Activated CD4-positive, alpha-beta T cell treated with anti-CD3 and anti-CD28 coated beads, Interleukin-2, amount 50 U/mL, for 24 hours (primary cell): ENCODE measurements at places on chromosomes 1 and 21.

- DNase-seq, result no peak
These were observed 5.5 kb downstream of the C2CD2 start for GRCh38 chr21:41948078-41948895.

DNA sequence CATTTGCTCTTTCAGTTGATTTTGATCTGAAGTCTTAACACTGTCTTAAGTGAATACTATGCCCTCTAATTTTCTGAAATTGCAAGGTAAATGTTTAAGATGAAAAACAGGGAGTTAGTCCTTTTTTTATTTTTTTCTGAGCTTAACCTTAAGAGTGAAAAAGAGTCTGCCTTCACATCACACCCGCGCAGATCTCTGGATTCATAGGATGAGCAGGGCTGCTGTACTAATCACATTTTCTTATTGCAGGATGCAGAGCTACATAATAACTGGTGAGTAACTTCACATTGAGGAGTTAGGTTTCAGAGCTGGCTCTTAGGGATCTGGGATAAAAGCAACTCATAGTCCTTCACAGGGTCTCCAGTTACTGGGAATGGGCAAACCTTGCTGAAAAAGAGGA lies 188.7 kb upstream of the ATP1B1 start:
- DNase-seq, result no peak

GRCh38 chr1:51070640-51071039 lies 31.4 kb upstream of the C1orf185 start:
- no peak for DNase-seq

DNA sequence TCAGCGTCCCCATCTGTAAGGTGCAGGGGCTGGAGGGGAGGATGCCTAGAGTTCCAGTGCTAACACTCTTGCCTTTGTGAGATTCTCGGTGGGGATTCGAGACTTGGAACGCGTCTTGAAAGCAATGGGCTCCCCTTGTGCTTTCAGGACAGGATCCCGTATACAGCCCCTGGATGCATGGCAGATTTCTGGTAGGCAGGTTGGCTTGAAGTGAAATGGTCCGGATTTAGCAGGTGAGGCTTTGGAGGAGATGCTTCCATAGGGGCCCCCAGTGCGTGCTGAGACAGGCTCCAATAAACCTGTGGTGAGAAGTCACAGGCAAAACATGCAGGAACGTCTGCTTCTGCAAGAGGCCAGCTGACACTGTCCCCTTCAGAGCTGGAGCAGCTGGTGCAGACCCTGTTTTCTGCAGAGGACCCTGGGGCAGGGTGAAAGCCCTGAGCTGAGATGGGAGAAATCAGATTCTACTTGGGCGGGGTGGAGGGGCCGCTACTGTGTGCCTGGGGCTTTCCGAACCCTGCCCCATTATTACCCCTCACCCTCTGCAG lies 270.4 kb downstream of the PTPRU start:
- DNase-seq, result no peak

DNA sequence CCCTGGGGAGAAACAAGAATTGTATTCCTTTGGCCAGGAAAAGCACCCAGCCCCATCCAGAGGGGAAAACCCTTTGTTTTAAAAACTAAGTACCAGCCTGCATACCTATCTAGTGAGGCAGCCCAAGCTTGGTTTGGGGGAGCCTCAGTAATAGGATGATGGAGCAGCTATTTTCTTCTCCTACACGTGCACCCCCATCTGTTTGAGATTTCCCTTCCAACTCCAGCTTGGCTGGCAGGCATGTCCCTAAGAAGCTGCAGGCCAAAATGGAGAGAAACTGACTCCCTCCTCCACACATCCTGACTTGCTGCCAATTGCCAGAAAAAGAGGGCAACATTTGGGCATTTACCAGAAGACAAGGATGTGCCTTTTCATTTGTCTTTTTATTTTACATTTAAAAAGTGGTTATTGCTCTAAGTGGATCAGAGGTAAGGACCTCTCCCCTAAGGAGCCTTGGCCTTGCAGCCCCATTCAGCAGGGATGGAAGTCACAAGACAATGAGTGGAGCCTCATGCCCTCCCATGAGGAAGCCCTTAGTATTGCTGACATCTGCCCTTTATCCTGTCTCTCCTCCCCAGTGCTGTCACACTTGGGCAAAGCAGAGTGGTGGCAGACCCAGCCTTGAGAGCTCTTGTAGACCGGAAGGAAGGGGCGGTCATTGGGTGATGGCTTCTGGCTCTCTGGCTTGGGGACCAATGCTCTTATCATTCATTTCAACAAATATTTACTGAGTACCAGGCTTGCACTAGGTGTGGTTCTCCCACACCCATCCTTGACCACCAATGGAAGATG lies 8.6 kb downstream of the FNDC5 start:
- no peak for DNase-seq

DNA sequence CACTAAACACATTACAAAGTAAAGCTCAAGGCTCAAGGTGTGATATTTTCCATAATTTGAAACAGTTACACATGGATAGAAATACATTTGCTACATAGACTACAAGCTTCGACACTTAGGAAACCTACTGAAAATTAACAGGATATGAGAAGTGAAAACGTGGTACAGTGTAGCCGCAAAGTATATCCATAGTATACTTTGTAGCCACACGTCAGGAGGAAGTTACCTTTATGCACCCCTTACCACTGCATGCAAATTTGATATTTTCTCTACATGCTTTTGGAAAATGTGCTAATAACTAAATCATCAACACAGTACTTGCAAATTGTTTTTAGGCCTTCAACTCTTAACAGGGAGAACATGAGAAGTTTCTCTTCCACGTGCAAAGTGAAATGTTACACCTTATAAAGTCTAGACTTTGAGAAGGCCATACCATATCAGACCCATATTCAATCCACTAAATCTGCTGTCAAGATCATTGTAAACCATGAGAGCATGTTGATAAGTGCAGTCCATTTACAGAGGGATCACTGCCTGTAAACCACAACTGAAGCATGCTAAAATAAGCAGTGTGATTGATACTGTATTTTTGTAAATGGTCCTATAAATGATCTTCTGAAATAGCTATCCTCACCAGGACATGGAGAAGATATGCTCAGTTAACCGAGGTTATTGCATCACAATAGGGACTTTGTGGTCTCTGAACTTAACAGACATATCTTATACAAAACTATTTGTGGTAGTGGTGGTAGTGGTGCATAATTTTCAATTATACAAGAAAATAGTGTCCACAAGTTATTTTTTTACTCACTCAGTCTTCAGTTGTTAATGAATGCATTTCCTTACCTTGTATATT lies 64.7 kb downstream of the VAV3 start:
- no peak for DNase-seq

DNA sequence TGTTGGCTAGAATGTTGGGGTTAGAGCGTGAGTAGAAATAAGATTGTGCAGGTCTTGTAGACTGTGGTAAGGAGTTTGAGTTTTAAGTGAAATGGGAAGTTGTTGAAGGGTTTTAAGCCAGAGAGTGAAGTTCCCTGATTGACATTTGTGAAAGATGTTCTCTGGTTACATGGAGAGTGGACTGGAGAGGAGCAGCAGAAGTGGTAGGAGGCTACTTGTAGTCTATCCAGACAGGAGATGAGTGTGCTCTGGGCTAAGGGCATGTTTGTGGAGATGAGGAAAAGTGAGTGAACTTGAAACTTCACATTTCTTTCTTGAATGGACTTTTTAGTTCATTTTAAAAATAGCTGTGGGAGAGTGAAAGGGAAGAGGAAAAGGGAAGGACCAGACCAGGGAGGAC lies 37.0 kb downstream of the F3 start:
- no peak for DNase-seq
